ENCODE measurements at places on chromosomes 4 and X.

GRCh38 chr4:127249767-127250108, 383.0 kb upstream of the INTU start:
- DNase-seq: no peak

DNA sequence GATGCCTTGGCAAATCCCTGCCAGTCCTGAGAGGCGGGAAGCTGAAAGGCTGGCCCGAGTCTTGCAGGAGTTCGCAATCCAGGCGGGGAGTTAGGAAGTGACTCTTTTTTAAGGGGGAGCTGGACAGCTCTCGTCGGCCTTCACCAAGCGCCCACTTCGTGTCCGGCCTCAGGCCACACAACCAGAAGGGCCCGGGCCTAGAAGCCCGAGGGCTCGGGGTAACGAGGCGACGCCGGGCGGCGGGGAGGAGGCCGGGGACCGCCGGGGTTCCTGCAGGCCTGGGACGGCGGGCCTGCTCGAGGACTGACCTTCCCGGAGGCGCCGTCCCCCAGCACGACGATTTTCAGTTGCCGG, 395 bp downstream of the RAB28 start:
- DNase-seq: peak; percentile 71

DNA sequence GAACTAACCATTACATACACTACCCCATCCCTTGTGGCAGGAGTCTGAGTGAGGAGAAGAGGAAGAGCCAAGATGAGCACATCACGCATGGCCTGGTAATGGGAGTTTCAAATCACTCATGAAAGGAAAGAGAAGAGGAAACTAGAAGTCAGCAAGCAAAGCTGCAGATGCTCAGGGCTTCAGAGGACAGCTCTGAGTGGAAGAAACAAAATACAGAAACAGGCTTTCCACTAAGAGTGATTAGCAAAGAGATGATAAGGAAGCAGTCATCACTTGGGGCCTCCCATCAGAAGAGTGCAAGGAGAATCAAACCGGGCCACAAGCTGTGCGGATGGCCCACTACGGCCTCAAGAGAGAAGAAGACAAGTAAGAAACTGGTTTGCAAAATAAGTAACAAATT, 25.6 kb downstream of the KDR start:
- no peak for DNase-seq

DNA sequence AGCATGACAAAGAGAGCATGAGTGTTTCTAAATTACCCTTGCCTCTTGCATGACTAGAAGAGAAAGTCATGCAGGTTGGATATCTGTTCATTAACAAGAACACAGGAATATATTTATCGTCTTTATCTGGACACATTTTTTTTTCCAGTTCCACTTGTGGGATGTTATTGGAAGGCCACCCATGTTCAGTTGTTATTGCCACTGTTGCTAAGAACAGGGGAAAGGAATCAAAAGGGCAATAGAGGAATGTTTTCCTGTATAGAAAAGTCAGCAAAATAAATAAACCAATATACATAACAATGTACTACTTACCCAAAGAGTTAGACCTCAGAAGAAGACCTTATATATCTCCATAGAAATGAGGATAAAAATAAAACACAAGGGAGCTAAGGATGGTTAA, 270.1 kb downstream of the QDPR start:
- no peak for DNase-seq

GRCh38 chr4:161704040-161704439, 459.8 kb downstream of the FSTL5 start:
- no peak for DNase-seq
